ENCODE measurements at places on chromosomes 3 and 15. TPM values are rescaled to one million over a fixed set of nuclear protein-coding genes. Genes with fewer than 3 reads are reported as not detected.

GRCh38 chr3:126468028-126468891 lies 7.4 kb downstream of the ZXDC start:
- DNase-seq: peak; percentile 80

- DNase-seq: no peak
These were observed 16.9 kb upstream of the SEMA4B start for GRCh38 chr15:90184119-90184785.

GRCh38 chr3:194181612-194182529 lies 45.9 kb downstream of the HES1 start:
- DNase-seq: no peak

GRCh38 chr15:65100442-65100841 lies 14.6 kb downstream of the UBAP1L start:
- peak; percentile 34 for DNase-seq

DNA sequence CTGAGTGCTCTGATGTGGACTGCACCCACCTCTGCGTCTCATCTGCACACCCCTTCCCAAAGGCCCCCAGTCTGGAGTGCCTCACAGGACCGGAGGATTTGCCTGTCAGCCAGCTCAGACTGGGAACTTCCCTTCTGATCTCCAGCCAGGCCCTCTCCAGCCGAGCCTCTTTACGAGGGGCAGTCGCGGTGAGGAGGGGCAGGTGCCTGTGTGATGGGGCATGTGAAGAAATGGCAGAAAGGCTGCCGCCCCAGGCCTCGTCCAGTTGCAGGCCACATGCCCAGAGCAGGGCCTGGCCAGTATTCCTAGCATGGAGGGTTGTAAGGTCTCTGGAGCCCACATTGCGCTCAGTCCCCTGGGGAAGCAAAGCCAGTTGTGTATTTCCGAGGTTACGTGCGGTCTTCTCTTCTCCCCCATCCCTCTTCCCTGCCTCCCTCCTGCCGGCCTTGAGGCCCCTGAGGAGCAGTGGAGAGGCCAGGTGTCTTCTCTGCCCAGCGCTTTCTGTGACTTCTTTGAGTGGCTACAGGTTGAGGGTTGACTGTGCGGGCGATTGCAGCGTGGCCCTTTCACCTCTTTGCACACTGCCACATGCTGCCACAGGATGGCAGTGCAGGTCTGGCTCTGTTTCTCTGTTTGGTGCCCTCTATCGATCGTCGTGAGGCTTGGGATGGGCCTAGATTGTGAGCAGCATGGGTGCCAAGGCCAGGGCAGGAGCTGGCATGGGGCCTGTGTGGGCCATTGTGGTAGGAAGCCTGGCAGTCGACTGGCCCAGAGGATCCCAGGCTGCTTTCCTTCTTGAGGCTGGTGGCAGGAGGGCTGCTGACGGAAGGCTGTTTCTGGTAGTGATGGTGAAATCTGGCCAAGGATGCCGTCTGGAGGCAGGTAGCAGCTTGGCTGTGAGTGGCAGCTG lies 5.3 kb downstream of the CLK3 start:
- DNase-seq: no peak

TNIK gene
- total RNA-seq: 17.5 TPM

DNA sequence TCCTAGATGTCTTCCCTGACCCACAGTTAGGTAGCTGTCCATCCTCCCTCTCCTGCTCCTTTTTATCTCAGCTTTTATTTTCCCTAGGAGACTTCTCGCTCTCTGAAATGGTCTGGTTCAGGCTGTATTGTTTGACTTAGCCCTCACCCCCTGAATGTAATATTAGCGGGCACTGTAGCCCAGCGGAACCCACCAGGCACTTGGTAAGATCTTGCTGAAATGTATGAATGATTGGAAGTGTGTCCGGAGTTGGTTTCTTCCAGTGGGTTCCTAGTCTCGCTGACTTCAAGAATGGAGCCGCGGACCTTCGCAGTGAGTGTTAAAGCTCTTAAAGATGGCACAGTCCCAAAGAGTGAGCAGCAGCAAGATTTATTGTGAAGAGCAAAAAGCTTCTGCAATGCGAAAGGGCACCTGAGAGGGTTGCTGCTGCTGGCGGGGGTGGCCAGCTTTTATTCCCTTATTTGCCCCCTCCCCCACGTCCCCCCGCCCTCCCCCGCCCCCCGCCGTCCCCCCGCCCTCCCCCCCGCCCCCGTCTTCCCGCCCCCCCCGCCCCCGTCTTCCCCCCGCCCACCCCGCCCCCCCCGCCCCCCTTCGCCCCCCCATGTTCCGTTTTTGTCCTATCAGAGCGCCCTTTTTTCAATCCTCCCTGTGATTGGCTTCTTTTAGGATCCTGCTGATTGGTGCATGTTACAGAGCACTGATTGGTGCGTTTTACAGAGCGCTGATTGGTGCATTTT lies 694 bp upstream of the EEFSEC start:
- no peak for DNase-seq

GRCh38 chr3:141465221-141465620 lies 21.6 kb upstream of the RASA2 start:
- DNase-seq: no peak

ARHGEF26 gene
- total RNA-seq: 3.5 TPM

GRCh38 chr15:26910715-26911114 lies 43.9 kb downstream of the GABRA5 start:
- DNase-seq: no peak

CCR9 gene
- not detected for total RNA-seq

NPAP1 gene
- not detected for total RNA-seq

ATP13A4 gene
- total RNA-seq: not detected

DNA sequence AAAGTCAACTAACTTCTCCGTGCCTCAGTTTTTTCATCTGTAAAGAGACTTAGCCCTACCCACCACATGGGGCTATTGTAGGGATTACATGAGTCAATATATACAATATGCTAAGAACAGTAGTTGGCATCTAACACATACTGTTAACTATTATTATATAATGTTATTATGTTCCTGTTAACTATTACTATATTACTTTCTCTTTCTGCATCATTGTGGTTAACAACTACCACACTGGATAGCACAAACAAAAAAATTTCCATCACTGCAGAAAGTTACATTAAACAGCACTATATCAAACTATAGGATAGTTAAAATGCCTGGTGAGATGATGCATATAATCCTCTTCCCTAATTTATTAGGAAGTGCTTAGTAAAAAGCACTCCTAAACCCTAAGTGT lies 23.7 kb downstream of the STAG1 start:
- no peak for DNase-seq

DNA sequence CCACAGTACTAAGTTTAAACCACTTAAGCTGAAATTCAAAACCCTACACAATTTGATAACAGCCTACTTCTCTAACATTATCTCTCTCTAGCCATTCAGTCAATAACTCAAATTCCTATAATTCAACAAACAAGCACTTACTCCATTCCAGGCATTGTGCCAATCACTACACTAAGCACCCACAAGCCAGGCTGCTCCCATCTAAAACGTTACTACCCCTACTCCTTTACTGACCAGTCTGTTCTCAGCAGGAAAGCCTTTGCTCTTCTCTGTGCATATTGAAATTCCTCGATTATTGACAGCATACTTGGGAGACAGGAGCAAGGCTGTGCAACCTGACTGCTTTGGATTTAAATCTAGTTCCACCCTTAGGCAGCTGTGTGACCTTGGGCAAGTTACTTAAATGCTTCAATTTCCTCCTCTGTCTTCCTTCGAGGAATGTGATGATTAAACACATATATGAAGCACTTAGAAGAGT lies 177.2 kb upstream of the THBS1 start:
- DNase-seq: no peak

DNA sequence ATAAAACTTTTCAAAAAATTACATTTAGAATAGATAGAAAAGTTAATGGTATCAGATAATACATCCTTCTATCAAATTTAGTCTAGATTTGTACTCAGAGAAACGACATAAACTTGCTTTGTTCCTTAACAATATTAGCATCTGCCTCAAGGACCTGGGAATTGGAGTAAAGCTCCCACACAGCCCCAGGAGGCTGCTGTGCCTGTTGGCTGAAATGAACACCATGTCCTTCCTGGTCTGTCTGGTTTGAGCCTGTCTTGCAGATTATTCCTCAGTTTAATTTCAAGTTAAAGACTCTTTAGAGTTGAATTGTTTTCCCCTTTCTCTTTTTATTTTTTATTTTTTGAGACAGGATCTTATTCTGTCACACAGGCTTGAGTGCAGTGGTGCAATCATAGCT lies 19.4 kb downstream of the GNB5 start:
- no peak for DNase-seq

GRCh38 chr3:55899887-55900286 lies 412.8 kb upstream of the WNT5A start:
- DNase-seq: no peak

- no peak for DNase-seq
These were observed 92.8 kb downstream of the TBL1XR1 start for GRCh38 chr3:177104299-177104992.
